ENCODE measurements at places on chromosomes 7 and 10. TPM values are rescaled to one million over a fixed set of nuclear protein-coding genes. Genes with fewer than 3 reads are reported as not detected.

Gene ENTPD7
- total RNA-seq, result 3.5 TPM

Gene UCMA
- total RNA-seq, result not detected

Gene GPR15LG
- not detected for total RNA-seq

Gene TRDMT1
- 13.6 TPM for total RNA-seq

Gene TAS2R5
- total RNA-seq, result 3.7 TPM

Gene GIMAP8
- total RNA-seq, result 7.1 TPM

Gene OR2A12
- total RNA-seq, result not detected

- no peak for DNase-seq
Measured at GRCh38 chr10:49356181-49356580, 39.7 kb downstream of the DRGX start.

GRCh38 chr7:44633254-44634186 lies 27.1 kb downstream of the OGDH start:
- peak; percentile 88 for DNase-seq

- DNase-seq, result no peak
Measured at GRCh38 chr7:95517458-95517857, 31.7 kb downstream of the ASB4 start.

- DNase-seq, result no peak
Measured at GRCh38 chr7:108453320-108453719, 2.9 kb downstream of the NRCAM start.

DNA sequence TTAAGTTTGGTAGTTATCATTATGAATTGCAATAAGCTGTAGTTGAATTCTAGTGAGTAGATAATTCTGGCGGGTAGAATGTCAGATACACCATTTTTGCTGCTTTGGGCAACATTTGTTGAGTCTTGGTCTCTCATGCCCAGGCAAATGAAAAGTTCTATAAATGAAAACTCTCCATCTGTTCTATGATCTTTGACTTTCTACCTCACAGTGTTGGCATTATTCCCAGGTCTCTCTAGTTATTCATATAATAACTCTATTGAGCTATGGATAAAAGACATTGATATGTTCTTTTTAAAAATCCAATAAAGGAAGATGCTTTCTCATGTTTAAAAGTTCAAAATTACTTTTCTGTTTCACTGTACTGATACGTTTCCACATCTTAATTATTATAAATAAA lies 415.3 kb upstream of the SEMA3D start:
- DNase-seq, result no peak

- DNase-seq, result no peak
Measured at GRCh38 chr10:92387289-92387940, 96.4 kb downstream of the MARCHF5 start.

DNA sequence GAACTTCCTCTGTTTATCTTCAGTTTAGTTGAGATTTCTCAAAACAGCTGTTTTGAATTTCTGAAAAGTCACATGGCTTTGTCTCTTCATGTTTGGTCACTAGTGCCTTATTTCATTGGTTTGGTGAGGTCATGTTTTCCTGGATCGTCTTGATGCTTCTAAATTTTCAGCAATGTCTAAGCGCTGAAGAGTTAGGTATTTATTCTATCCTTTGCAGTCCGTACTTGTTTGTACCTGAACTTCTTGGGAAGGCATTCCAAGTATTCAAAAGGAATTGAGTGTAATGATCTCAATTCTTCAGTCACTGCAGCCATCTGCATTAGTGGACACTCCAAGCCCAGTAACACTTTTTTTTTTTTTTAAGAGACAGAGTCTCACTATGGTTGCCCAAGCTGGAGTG lies 67.7 kb downstream of the HERC4 start:
- no peak for DNase-seq

DNA sequence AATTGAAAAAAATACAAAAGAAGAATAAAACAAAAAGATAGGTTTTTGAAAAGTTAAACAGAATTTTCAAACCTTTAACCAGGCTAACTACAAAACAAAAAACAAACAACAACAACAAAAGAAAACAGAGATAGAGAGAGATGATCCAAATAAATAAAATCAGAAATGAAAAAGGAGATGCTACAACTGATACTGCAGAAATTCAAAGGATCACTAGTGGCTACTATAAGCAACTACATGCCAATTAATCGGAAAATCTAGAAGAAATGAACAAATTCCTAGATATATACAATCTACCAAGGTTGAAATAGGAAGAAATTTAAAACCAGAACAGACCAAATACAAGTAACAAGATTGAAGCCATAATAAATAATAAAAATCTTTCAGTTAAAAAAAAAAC lies 326.8 kb upstream of the VSTM2A start:
- no peak for DNase-seq

- DNase-seq, result no peak
Measured at GRCh38 chr10:6514844-6515780, 65.0 kb downstream of the PRKCQ start.

- no peak for DNase-seq
Measured at GRCh38 chr10:20877986-20878983, 18.8 kb downstream of the NEBL start.

GRCh38 chr10:131698986-131699385 lies 201.8 kb upstream of the PPP2R2D start:
- DNase-seq, result no peak

DNA sequence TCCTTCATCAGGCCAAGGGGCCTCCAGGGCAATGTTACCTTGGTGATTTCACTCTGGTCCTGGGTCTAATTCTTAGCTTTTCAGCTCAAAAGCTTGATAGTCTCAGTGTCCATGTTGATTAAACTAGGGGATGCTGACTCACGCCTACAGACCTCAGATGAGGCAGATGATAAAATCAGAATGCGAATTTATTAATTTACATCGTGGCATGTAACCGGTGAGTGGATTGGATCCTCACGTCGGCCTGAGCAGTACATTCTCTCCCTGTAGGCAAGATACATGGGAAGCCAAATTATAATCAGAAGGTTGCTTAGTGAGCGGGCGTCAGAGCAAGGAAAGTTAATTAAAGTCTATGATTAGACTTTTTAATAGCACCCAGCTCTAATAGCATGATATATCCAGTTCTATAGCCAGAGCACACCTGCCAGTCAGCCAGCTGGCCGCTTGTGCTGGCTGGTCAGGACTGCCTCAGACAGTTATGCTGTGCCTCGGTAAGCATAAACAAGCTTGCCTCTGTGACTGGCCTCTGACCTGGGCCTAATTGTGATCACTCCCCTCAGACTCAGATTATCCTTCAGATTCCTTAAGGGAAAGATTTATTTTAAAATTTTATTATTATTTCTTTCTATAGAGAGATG lies 20.2 kb upstream of the CPA5 start:
- no peak for DNase-seq

- DNase-seq, result no peak
Measured at GRCh38 chr10:31769564-31769963, 159.1 kb downstream of the ARHGAP12 start.

- DNase-seq, result no peak
Measured at GRCh38 chr10:47415520-47416304, 31.6 kb upstream of the ZNF488 start.

GRCh38 chr10:100987685-100988049 lies 324 bp downstream of the TWNK start:
- no peak for DNase-seq

DNA sequence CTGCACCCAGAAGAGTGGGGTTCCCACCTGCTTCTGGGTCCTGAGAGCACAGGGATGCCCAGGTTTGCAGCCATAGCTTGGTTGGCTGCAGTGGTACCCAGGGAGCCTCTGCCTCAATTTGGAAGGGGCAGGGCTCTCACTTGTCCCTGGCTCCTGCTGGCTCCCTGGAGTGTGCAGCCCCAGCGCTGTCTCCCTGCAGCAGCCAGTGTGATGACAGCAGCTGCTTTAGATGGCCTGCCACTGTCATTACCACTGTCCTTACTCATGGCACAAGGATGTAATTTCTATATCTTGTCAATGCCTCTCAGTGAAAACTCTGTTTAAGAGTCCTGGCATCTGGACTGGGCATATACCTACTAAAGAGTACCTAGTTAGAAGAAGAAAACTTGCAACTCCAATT lies 250.9 kb downstream of the KIF20B start:
- no peak for DNase-seq

DNA sequence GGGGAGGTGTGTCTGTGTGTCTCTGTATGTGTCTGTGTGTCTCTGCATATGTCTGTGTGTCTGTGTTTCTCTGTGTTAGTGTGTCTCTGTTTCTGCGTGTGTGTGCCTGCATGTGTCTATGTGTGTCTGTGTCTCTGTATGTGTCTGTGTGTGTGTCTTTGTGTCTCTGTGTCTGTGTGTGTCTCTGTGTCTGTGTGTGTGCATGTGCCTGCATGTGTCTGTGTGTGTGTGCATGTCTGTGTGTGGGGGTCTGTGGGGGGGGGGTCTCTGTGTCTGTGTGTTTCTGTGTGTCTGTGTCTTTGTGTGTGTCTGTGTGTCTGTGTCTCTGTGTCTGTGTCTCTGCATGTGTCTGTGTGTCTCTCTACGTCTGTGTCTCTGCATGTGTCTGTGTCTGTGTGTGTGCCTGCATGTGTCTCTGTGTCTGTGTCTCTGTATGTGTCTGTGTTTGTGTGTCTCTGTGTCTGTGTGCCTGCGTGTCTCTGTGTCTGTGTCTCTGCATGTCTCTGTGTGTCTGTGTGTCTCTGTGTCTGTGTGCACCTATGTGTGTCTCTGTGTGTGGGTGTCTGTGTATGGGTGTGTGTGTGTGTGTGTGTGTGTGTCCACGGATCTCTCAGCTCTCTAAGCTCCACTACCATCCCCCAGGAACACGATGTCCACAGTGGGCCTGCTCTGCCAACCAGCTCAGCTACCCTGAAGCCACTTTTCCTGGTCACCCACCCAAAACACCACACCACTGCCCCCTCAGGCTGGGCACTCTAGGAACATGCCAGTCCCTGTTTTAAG lies 41.7 kb downstream of the RASGEF1A start:
- DNase-seq, result no peak

GRCh38 chr7:100543586-100543985 lies 4.6 kb downstream of the AGFG2 start:
- no peak for DNase-seq

DNA sequence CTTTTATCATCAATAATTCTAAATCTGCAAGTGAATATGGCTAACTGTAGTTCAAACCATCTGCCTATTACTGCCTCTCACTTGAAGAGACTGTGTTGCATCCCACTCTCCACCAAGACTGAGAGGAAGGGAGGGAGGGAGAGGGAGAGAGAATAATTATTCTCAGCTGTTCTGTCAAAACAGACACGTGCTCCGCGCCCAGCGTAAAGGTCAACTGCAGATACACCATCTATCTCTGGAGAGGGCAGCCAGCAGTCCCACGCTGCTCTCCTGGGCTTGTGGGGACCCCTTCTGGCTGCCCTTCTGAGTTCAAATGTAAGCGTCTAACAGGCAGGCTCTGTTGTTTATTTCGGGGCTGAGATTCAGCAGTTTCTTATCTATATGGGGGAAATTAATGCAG lies 625.5 kb upstream of the GALNT17 start:
- no peak for DNase-seq

DNA sequence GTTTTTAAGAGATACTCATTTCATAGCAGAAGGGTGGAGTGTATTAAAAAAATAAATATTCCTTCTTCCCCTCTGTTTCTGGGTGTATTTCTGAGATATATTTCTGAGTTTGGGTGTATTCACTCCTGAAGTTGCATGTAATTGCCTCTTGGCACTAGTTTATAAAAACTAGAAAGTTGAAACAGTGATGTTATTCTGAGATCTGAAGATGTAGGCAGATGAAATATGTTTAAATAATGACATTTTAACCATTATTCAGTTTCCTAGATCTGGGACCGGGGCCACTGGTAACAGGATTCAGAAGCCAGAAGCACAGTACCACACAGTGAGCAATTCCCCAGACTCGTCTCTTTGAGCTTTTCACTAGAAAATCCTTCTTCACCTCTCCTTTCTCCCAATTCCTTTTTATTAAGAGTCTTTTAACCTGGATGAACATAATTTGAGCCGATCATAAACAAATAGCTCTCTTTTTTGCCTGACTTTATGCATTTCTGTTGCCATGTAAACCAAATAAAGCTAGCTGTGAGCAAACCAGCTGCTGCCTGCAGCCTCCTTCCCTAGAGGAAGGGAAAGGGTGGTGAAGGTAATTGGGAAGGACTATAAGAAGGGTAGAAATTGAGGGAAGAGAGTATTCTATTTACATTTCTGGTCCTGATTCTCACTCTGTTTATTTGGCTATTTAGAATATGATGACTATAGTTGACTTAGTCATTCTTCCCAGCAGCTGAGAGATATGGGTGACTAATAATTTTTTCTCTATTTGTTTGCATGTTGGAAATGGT lies 101.8 kb upstream of the STRIP2 start:
- no peak for DNase-seq

DNA sequence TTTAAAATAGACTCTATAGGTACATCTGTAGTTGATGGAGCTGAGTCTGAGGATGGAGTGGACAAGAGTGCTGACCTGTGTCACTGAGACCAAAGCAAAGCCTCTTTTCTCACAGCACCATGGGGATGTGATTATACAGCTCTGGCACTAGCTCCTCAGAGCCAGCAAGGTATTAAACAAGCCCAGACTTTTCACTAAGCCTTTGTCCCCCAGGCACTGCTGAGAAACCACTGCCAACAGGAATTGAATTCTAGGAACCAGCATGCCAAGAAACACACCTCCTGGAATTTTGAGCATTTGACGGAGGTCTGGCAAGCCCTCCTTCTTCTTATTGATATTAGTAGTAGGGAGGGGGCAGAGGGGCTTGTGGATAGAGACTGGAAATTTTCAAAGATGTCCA lies 147.0 kb downstream of the C1GALT1 start:
- DNase-seq, result no peak

GRCh38 chr10:85604136-85604725 lies 762.4 kb downstream of the GRID1 start:
- no peak for DNase-seq

GRCh38 chr7:90771281-90771680 lies 175.2 kb downstream of the CDK14 start:
- no peak for DNase-seq

GRCh38 chr10:44913350-44914081 lies 2.4 kb downstream of the TMEM72 start:
- no peak for DNase-seq

DNA sequence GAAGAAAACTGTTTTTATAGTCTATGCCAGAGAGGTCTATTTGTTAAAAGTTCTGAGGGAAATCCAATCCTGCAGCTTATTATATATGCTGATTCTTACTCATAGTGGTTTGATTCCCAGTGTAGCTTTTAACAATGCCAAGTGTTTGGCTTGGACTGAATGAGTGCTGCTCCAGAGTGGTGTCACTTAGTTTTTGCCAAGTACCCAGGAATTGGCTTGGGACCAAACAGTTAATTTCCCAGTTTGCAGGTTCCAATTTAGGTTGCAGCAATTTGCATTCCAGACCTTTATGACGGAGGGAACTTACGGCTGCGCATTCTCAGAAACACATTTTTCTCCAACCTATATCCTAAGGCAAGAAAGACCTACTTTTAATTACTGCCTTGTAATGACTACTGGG lies 32.4 kb downstream of the NSUN6 start:
- DNase-seq, result no peak

- DNase-seq, result no peak
Measured at GRCh38 chr7:3430588-3430987, 129.5 kb downstream of the SDK1 start.

Data from sigmoid colon (tissue), 7 donors.